ENCODE measurements at places on chromosomes 11 and 22. TPM values are rescaled to one million over a fixed set of nuclear protein-coding genes. Genes with fewer than 3 reads are reported as not detected.

Gene MRGPRF
- 5.1 TPM for total RNA-seq

Gene CDC42BPG
- 31.0 TPM for total RNA-seq

Gene TSSK2
- not detected for total RNA-seq

Gene CTTN
- 269 TPM for total RNA-seq

Gene OR10D3
- not detected for total RNA-seq

Gene MPZL2
- total RNA-seq = 69.5 TPM

Gene ROBO3
- total RNA-seq = 22.7 TPM

Gene BCR
- 54.2 TPM for total RNA-seq

Gene HOATZ
- not detected for total RNA-seq

Gene BRSK2
- 0.11 TPM for total RNA-seq

Gene APOA4
- not detected for total RNA-seq

Gene OR10A4
- not detected for total RNA-seq

Gene SCGB1A1
- total RNA-seq = not detected

Gene OR51I1
- total RNA-seq = not detected

Gene CARNS1
- under 0.01 TPM for total RNA-seq

Gene CBLIF
- total RNA-seq = not detected

Gene ASPHD2
- total RNA-seq = not detected

Measured in placental epithelial cell (primary cell).